ENCODE measurements at places on chromosomes 1 and 21.

DNA sequence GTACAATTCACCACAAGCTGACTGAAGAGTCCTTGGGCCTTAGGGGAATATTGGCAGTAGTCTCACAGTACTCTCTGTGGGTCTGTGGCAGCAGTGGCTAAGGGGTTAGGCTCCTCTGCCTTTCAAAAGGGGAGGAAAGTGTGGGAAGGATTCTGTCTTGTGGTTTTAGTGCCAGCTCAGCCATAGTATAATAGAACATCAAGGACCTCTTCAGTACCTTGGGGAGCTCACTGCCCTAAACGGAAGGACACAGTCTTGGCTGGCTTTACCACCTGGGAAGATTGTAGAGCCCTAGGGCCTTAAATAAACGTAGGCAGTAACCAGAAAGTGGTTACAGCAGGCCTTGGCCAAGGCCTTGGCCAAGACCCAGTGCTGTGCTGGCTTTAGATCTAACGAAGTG is 265.7 kb downstream of the COL11A1 start:
- no peak for DNase-seq

DNA sequence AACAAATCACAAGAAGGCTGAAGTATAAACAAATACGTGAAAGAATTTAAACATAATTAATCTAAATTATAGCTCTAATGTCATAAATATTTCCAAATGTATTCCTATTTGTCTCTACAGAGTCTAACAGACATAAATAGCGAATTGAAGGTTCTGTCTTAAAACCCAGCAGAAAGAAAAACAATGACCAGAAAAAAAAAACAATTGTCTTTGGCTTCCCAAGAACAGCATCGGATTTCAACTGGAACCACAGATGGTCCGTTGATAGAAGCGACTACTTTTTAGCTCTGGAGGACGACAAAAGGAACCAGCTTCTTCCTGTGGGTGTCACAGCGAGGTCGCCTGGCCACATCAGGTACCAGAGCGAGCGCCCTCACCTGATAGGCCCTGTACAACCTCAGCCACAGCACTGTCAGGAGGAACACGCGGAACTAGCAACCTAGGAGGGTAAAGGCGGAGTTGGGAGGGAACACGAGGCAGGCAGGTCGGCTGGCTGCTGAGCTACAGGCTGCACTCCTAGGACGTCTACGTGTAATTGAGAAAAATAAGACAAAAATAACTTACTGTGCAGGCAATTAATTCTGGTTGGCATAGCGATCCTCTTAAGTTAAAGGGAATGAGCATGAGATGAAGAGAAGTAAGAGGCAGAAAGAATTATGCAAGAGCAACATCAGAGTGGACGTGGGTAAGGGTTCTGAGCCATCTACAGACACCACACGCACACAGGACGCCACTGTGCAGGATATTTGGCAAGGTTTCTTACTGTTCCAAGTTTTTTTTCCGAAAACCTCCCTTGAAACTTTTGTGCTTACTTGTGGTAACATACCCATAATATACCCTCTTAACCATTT is 16.7 kb upstream of the PRDM15 start:
- peak; percentile 45 for DNase-seq

- peak; percentile 59 for DNase-seq
Measured at GRCh38 chr1:85201340-85202091, 700 bp upstream of the SYDE2 start.

DNA sequence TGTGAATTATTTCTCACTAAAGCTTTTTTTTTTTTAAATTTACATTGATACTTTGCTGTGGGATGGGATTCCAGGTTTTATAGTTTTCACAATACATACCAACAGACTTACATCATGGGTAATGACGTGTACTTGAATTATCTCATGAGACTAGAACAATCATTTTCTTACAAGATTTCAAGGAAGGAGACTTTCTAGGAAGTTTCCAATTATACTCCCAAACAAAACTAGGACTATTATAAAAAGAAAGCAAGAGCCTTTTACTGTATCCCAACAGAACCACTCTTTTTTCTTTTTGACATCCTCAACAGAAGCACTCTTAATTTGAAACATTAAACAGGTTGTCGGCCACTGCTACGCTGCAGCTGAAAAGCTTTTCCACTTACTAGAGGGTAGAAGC is 48.7 kb downstream of the TESK2 start:
- DNase-seq = no peak

DNA sequence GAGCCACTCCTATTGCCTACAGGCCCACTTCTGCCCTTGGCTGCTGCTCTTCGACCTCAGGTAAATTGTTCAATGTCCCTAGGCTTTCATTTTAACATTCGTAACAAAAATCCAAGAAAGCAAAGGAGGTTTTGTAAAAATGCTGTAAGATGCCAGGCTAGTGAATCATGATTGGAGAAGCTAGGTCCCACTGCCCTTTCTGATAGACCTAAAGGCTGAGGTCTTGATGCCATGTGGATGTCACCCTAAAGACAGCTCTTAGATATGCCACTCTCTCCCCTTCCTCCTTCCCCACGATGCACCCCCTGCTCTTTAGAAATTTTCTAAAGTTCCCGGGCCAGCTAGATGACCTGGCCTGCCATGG is 9.9 kb upstream of the TMEM39B start:
- no peak for DNase-seq
